NCI-H1436 (cell line): ENCODE measurements at places on chromosomes 3 and 15.

GRCh38 chr3:70753572-70753971 is 441.1 kb upstream of the MDFIC2 start:
- DNase-seq = no peak

DNA sequence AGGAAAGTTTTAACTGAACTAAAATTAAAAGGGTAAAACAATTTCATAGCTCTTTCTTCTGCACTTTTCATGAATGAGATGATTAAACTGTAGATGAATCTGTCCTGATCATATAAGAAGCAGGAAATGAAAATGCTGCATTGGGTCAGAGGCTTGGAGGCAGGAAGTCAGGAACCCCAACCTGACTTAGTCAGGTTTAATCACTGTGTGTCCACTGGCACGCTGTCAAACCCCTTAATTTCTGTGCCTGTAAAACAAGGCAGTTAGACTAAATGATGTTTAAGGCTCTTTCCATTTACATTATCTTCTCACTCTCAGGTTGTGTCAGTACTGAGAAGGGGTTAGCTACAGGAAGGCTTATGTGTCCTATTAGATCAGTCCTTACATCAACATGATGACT is 193.3 kb upstream of the TTC14 start:
- no peak for DNase-seq

DNA sequence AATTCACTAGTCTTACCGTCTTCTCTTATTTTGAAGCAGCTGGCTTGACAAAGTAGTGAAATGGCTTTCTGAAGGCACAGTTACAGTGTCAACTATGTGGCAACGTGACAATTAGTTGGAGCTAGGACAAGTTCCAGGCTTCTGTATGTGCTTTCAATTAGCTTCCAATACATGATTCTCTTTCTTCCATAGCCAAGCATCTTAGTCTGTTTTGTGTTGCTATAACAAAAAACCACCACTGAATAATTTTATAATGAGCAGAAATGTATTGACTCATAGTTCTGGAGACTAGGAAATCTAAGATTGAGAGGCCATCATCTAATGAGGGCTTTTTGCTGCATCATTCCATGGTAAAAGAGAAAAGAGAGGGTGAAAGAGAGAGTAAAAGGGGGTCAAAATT is 365.1 kb upstream of the PLSCR5 start:
- no peak for DNase-seq

GRCh38 chr3:16102905-16103364 is 71.5 kb upstream of the GALNT15 start:
- no peak for DNase-seq

DNA sequence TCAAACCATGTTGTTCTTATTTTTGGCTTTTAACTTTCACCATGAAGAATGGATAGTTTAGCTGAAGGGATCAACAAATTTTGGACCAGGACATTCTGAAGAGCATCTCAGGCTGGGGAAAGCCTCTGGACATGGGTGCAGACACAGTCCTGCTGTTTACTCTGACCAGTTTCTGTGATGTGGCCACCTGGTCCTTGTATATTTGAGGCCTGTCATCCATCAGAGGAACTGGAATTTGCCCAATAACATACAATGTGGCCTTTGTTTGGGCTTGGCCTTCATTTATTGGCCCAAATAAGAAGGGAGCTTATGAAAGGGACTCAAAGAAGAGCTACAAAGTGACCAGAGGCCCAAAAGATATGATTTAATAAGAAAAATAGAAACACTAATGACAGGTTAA is 127.9 kb downstream of the MYRIP start:
- DNase-seq = no peak

DNA sequence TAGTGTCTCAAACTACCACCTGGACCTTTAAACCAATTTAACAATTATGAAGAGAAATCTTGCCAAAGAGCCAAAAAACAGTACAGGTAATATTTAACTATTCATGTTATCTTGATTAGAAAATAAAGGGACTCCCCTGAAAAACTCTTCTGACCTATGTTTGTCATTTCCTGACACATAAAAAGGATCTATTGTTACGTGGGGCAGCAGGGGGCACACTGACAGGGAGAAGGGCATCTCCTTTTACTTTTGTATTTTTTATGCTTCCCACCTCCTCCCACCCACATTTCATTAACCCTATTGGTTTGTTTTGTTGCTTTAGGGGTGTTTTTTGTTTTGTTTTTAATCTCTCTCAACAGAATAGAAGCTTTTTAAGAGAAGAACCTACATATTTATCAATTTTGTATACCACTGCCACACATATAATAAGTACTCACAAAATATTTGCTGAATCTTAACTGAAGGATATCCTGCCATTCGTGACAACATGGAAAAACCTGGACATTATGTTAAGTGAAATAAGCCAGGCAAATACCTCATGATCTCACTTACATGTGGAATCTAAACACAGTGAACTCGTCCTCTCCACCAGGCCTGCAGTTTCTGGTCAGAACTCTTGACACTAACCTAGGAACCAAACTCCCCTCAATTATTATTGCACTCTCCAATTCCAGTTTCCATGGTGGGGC is 17.7 kb downstream of the STAG1 start:
- DNase-seq = no peak

DNA sequence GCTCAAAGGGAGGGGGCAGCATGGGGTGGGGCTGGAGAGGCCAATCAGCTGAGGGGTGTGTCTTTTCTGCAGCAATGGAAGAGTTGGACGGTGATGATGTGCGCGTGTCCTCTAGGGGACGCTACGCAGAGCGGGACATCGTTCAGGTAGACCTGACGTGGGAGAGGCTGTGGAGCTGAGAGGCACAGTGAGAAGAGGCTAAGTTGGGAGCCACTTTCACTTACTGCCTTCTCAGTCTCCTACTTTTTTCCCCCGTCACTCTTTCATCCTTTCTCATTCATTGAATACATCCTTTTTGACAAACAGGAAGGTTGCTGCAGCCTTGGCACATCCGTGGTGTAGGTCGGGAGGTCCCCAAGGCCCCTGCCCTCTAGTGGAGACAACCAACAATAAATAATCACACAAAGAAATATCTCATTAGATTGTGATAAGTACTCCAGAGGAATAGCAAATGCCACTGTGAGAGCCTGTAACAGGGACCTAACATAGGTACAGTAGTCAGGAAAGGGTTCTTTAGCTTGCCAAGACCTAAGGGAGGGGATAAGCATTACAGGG is 4.4 kb upstream of the BRPF1 start:
- DNase-seq = no peak

GRCh38 chr3:121175083-121175482 is 267.1 kb downstream of the STXBP5L start:
- no peak for DNase-seq

DNA sequence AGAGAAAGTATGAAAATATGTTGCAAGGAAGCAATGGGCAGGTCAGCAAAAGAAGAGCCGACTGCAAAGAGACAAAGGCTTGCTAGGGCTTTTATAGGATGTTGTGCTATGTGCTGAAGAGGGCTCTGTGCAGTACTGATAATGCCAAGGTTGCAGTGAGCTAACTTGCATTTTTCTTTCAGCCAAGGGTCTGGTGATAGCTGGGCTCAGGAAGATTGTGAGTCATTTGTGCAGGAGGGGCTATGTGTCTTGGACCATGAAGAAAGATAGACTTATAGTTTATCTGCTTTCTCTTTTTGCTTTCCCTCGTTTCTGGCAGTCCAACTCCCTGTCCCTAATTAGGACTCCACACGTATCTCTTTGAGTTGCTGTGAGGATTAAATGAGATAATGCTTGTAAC is 64.5 kb upstream of the LRIG1 start:
- no peak for DNase-seq

DNA sequence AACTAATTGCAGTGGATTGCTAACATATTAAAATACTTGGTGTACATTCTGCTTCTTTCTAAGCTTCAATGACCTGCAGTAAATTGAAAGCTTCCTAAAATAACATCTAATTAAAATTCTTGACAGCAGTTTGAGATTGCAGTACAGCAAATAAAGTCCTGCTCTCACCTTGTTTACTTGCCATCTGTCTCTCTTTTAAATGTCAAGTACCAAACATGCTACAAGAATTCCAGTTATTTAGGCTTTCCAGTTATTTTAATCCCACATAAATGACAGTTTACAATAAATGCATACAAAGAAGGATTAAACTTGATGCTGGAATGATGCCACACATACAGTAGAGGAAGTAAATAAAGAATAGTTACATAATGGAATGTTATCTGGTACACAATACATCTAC is 33.2 kb downstream of the CBLB start:
- no peak for DNase-seq

- DNase-seq = no peak
These were observed 483.9 kb upstream of the TBL1XR1 start for GRCh38 chr3:177681156-177681555.

DNA sequence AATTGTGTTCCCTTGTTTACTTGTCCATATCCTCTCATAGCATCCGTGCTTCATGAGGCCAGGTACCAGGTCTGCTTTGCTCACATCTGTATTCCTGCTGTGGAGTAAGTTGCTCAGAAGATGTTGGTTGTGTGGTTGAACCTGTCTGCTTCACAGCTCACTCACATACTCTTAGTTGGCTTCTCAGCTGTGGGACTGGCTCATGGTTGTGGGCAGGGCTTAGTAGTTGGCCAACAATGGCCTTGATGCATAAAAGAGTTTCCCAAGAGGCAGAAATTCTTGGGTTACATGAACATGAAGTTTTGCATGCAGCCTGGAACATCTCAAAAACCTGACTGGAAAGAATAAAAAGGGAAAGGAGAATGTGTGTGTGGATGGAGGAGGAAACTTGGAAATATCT is 17.0 kb downstream of the CELF6 start:
- no peak for DNase-seq

DNA sequence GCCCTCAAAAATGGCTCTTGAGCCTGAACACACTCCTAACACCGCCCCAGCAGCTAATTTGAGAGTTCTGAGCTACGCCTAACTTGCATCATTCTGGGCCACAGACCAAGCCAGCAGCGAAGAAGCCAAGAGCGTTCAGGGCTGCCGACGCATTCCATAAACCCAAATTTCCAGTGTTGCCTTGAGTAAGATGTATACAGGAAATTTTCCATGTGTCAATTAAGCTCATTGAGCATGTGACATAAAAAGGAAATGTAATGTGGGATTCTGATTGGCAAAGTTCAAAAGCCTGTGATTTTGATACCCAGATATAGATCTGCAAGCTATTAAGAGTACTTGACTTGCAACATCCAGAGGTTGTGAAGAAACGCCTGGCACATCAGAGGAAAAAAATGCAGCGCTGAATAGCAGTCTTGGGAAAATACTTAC is 148.6 kb upstream of the NR2F2 start:
- no peak for DNase-seq

DNA sequence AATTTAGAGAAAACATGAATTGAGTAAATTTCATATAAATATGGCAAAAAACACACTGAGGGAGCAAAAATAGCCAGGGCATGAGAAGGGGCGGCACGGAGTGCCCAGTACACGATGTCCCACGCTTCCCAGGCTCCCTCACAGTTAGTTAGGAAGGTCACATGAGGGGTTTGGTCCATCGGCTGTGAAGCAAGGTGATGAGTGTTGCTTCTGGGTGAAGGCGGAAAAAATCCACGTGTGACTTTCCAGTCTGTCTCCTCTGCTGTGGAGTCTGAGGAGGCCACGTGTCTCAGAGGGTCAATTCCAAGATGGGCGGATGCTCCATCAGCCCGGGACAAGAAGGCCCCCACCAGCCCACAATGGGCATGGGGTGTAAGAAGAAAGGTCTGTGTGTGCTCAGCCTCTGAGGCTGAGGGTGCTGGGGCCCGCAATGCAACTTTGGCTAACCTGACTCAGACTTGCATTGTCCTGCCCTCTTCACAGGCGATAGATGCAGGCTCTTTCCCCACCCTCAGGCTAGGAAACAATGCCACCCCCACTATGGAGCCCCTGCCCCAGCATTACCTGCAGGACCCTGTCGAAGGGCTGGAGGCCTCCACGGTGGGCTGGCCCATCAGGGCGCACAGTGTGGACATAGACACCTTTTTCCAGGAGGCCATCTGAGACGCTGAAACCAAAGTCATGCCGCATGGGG is 45.7 kb downstream of the GRIP2 start:
- no peak for DNase-seq

DNA sequence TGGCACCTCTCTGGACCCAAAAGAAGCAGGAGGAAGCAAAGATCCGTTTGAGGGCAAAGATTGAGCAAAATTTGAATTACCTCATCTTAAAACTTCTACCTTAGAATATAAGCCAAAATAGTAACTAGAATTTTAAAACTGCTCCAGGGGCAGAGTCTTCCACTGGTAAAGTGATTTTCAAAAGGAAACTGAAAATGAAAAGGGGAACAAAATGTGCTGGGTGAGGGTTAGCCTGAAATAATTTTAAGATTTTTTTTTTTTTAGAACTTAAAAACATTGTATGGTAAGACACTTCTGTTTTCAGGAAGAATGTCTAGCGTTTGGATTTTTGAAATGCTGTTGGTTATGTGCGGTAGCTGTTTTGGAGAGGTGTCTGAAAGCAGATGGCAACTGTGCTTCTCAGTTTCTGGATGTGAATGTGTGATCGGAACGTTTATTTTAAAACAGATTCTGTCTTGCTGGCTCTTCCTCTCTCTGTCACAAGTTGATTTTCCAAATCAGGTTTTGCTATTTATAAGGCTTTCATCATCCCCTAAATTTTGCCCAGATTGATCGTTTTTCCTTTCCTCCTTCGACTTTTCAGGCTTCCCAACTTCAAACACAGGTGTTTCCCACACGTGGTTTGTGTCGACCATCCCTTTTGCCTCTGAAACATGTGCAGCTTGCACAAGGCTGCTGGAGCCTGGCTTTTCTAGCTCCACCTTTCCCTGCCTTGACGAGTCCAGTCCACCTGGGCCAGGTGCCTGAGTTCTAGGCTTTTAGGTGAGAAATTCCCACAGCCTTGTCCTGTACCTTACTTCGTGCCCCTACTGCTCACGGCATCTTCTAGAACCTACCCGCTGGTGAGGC is 3.3 kb downstream of the LRRK1 start:
- DNase-seq = no peak

- no peak for DNase-seq
These were observed 14.3 kb downstream of the GRM2 start for GRCh38 chr3:51721062-51721745.

DNA sequence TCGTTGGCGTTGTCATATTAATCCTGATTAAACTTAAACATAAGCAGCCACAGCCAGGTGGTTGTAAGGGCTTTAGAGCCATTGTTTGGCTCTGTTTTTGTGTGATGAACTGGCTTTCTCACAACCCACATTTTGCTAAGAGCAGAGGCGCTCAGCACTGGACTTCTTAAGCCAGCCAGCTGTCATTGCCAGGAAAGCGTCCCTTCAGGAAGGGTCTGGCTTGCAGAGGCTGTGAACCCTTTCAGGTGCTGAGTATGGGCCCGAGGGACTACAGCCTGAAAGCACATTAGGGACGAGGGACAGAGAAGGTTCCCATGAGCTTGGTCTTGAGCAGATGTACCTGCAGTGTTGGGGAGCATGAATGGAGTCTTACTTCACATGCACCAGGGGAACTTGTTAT is 112.3 kb downstream of the CHCHD6 start:
- DNase-seq = no peak

GRCh38 chr15:38130740-38131498 is 121.7 kb upstream of the SPRED1 start:
- DNase-seq = no peak

- DNase-seq = no peak
These were observed 243.3 kb downstream of the FAM43A start for GRCh38 chr3:194928831-194929577.

- no peak for DNase-seq
These were observed 115.8 kb downstream of the CTNNB1 start for GRCh38 chr3:41315126-41315525.

- DNase-seq = no peak
These were observed 480.4 kb upstream of the AGTR1 start for GRCh38 chr3:148217317-148217716.
